ENCODE measurements at places on chromosomes 5 and 9.

- no peak for DNase-seq
Observed at GRCh38 chr9:130237076-130237475, 28.5 kb upstream of the HMCN2 start.

- no peak for DNase-seq
Observed at GRCh38 chr5:60177596-60177995, 284.1 kb upstream of the PDE4D start.

GRCh38 chr9:119224431-119224830, 144.8 kb downstream of the BRINP1 start:
- peak; percentile 53 for DNase-seq

- DNase-seq: no peak
Observed at GRCh38 chr9:121725008-121725775, 73.8 kb downstream of the DAB2IP start.

DNA sequence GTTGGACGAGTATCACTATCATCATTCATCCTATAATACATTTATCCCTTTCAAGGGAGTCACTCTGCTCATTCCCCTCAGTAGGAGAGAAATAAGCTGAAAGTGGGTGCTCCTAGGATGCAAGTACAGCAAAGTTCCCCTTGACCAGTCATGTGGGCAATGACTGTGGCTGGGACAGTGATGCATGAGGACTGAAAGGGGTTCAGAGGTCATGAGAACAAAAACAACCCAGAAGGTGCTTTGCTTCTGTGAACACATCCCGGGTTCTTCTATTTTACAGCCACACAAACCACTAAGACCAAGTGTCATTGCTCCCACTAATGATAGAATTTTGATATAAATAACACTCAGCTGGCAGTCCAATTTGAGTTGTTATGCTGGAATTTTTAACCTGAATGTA, 177.8 kb upstream of the ADCY2 start:
- no peak for DNase-seq

All from NCI-H2171 (cell line).